ENCODE measurements at places on chromosomes 13 and 19. TPM values are rescaled to one million over a fixed set of nuclear protein-coding genes. Genes with fewer than 3 reads are reported as not detected.

Gene PTH2
- total RNA-seq: not detected

Gene LRRC4B
- total RNA-seq: not detected

Gene CNN1
- total RNA-seq: not detected

- DNase-seq: no peak
Measured at GRCh38 chr19:3020321-3020960, 8.6 kb downstream of the TLE2 start.

Gene VN1R2
- not detected for total RNA-seq

- no peak for DNase-seq
Measured at GRCh38 chr19:43690890-43691289, 20.9 kb upstream of the PLAUR start.

DNA sequence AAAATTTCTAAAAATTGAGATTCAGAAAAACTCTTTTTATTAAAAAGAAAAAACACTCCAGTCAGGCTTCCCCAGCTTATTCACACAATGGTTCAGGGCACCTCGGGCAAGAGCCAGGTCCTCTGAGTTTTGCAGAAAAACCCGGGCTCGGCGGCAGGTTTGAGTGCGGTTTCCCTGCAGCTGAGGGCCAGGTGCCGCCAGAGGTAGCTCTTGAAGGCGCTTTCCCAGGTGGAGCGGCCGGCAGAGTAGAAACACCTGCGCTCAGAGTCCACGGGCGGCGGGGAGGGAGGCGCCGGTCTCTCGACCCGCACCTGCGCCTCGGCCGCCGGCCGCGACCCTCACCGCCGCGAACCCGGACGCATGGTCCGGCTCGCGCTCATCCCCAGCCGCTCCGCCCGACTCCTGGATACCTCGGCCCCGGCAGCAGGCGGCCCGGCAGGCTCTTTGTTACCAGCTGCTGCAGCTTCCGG, 444 bp downstream of the PROSER1 start:
- no peak for DNase-seq

Gene ZNF121
- 90.2 TPM for total RNA-seq

Gene PSG3
- total RNA-seq: not detected

GRCh38 chr13:66577358-66577757, 652.8 kb downstream of the PCDH9 start:
- DNase-seq: no peak

Gene C19orf85
- not detected for total RNA-seq

- DNase-seq: no peak
Measured at GRCh38 chr19:41324231-41324702, 14.3 kb downstream of the CCDC97 start.

DNA sequence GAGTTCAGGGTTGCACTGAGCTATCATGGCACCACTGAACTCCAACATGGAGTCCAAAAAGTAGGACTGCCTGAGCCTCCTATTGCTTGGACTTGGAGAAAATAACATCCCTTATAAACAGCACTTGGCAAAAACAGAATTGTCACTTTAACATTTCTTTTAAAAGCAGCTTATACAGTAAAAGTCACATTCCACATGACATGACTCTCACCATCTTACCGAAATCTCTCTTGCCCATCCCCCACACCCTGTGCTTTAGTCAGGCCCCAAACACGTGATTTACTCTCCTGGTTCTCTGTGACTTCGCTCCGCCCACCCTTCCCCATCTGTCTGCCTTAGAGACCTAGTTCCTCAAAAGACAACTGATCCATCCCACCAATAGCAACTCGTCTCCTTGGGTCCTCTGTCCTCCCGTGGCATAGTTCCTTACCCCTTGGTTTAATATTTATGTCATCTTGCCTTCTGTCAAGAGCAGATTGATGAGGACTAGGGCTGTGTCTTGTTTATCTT, 4.6 kb downstream of the SAFB start:
- DNase-seq: no peak

Gene KASH5
- 0.31 TPM for total RNA-seq

GRCh38 chr19:54473071-54473891, at the start of gene CDC42EP5:
TSS of gene CDC42EP5 (minus strand) at chr19:54473296. CDS start at chr19:54465547, 7,749 bp downstream.
- DNase-seq: no peak

GRCh38 chr19:46746281-46747057, at the start of gene STRN4:
TSS of gene STRN4 (minus strand) at chr19:46746450. CDS start at chr19:46746430, 20 bp downstream.
- peak; percentile 46 for DNase-seq

Gene ATP4B
- not detected for total RNA-seq

DNA sequence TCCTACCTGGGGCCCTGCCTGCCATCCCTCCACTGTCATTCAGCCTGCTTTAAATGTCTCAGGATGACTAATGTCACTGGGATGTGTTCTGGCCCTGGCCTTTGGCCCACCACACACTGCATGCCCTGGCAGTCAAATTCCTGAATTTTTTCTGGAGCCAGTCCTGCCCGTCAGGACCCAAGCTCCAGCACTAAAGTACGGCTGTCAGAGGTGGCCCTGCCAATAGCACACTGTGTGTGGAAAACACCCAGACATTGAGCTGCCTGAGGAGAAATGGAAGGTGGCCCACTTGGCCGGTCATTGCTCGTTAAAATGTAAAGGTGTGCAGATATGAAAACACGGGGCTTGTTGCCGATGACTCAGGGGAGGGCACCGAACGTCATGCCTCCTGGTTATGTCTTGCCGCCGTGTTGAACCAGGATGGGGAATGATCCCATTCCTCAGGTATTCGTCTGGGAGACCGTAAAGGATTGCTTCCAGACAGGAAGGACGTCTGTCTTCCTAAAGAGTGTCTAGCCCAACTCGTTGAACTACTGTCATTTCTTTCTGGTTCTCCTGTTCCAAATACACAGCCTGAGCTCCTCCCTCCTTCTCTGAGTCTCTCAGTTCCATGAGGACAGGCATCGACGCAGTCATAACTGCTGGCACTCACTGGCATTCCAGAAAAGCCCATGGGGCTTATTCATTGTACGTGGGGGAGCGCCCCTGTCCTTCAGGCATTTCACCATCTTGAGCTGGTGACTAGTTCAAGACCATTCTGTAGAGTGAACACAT, 40.6 kb downstream of the COL4A2 start:
- DNase-seq: no peak

GRCh38 chr13:95236774-95237173, 64.5 kb downstream of the ABCC4 start:
- no peak for DNase-seq
